ENCODE measurements at places on chromosomes 2 and 18.
A peak's percentile ranks its signal among the peaks of the same experiment; 100 is the strongest.

DNA sequence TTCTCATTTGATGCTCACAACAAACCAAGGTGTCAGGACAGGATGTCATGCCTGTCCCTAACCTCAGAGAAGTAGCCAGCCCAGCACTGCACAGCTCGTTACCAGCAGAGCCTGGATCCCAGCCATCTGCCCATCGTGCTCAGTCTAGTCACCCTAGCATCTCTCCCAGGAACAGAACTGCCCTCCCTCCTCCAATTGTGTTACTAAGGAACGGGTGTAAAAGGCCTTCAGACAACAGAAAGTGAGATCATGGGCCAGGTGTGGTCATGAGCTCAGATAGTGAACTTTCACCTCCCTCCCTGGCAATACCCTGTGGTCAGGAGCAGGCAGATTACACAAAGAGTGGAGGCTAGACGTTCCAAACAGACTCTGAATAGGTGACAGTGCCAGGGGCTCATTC lies 111.8 kb upstream of the PPP1CB start:
- DNase-seq: peak; percentile 96

DNA sequence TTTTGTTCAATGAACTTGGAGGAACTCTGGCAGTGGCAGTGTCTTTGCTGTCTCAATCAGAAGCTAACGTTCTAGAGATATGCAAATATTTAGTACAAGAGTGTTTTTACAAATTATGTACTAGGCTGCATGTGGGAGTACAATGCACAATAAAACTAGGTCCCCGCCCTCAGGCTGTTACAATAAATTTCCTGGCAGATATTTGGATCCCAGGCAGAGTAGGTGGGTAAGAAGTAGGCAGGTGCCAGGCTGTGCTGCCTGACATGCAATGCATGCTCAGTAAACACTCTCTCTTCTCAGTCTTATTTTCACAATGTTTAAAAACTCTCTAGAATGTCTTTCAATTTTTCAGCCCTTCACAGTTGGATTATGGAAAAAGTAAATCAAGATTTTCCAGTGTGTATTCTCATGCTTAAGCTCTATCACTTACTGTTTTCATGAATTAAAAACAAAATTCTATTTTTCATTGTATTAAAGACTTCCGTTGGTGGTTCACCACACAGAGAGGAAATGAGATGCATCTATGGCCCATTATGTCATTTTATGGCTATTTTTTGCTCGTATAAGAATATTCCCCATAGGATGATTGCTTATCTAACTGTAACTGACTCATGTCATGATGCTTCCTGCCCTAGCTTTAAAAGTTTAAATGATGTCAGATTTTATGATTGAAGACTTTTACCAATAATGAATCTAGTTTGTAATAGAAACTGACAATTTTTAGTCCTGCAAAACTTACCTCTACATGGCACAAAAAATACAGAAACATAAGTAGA lies 346.1 kb downstream of the RND3 start:
- no peak for DNase-seq

DNA sequence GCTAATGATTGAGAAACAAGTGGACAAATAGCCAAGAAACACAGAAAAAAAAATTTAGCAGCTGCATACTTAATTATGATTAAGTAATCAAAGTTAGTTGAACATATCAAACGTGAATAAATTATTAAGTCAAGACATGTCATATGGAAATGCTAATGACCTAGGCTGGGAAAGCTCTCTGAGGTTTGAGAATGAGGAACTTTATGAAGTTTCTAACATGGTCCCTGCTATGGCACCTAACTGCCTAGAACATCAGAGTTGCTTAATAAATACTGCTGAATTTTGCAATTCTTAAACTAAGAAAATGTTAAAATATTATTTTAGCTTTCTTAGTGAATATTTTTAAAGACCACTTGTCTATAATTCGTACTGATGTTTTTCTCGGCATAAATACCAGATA lies 99.8 kb downstream of the AFF3 start:
- no peak for DNase-seq

GRCh38 chr18:33181016-33181415 lies 259.5 kb downstream of the CCDC178 start:
- DNase-seq: no peak

- no peak for DNase-seq
These were observed 227.6 kb downstream of the SLC8A1 start for GRCh38 chr2:40224318-40224717.

- DNase-seq: peak; percentile 55
These were observed 40.6 kb downstream of the SPC25 start for GRCh38 chr2:168849610-168850009.

- DNase-seq: no peak
These were observed 313.6 kb upstream of the ACVR2A start for GRCh38 chr2:147531269-147531668.

- DNase-seq: no peak
These were observed 54.5 kb downstream of the MEIS1 start for GRCh38 chr2:66489436-66489835.

GRCh38 chr2:28583899-28584553 lies 88.2 kb downstream of the PLB1 start:
- DNase-seq: peak; percentile 96
